GM23248 (cell line): ENCODE measurements at places on chromosomes 1 and 21. TPM values are rescaled to one million over a fixed set of nuclear protein-coding genes. Genes with fewer than 3 reads are reported as not detected.

GRCh38 chr1:161864577-161864976, 98.5 kb downstream of the ATF6 start:
- DNase-seq = peak; percentile 51

DNA sequence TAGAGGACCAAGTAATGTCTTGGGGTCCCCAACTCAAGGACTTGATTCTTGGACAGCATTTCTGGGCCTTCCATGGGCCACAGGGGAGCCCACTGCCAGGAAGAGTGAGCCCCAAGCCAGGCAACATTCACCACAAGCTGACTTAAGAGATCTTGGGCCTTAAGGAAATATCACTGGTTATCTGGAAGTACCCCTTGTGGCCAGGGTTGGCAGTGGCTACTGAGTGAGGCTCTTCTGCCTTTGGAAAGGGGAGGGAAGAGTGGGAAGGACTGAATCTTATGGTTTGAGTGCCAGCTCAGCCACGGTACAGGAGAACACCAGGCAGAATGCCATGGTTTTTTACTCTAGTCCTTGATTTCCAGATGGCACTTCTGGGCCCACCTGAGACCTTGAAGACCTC, 228.9 kb upstream of the RGS18 start:
- DNase-seq = no peak

GRCh38 chr1:25543425-25544242, at the start of gene LDLRAP1:
Gene LDLRAP1 (plus strand): TSS chr1:25543606. CDS start chr1:25543699, 93 bp downstream.
- peak; percentile 87 for DNase-seq

DNA sequence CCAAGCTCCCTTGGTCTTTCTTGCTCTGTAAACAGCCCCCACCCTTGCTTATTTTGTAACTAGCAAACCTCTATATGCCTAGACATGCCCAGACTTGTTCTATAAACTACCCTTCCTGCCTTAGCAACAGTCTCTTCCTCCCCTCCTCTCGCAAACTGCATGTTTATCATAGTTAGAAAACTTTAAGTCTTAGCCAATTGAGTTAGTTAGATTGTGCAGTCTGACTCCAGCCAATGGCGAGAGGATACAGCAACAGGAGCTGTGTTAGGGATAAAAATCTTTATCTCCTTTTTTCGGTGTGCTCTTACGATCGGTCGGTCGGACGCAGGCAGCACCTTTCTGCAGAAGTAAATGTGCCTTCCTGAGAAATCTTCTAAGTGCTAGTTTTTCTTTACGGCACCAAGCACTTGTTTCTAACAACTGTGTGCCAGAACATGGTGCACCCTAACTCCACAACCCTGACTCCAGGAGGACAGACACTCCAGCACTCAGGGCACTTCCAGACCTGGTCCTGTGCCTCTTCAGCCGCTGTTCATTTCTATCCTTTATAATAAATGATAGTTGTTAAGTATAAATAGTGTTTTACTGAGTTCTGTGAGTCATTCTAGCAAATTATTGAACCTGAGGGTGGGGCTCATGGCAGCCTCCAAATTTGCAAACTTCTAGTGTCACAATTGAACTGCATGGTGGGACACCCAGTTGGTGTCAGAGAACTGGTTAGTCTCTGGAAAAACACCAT, 25.7 kb upstream of the GNG4 start:
- no peak for DNase-seq

GRCh38 chr1:196034080-196034706, 574.0 kb downstream of the KCNT2 start:
- DNase-seq = peak; percentile 3

- DNase-seq = peak; percentile 70
Measured at GRCh38 chr1:231407547-231408396, 14.3 kb downstream of the EGLN1 start.

DNA sequence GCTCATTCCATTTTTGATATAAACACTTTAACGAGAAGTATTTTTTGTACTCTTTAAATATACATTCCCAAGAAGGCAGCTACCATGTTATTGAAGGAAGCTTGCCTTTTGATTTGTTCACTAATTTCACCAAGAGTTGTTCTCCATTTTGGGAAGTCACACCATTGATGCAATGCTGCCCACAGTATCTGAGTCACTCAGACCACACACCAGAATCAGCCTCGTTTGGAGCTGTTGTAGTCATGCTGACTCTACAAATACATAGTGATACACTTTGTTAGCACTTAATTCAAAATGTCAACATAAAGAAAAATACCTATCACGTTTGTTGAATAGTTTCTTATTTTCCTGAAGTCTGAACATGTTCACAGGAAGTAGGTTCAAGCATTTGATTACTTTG, 78.7 kb downstream of the PAPPA2 start:
- DNase-seq = peak; percentile 72

DNA sequence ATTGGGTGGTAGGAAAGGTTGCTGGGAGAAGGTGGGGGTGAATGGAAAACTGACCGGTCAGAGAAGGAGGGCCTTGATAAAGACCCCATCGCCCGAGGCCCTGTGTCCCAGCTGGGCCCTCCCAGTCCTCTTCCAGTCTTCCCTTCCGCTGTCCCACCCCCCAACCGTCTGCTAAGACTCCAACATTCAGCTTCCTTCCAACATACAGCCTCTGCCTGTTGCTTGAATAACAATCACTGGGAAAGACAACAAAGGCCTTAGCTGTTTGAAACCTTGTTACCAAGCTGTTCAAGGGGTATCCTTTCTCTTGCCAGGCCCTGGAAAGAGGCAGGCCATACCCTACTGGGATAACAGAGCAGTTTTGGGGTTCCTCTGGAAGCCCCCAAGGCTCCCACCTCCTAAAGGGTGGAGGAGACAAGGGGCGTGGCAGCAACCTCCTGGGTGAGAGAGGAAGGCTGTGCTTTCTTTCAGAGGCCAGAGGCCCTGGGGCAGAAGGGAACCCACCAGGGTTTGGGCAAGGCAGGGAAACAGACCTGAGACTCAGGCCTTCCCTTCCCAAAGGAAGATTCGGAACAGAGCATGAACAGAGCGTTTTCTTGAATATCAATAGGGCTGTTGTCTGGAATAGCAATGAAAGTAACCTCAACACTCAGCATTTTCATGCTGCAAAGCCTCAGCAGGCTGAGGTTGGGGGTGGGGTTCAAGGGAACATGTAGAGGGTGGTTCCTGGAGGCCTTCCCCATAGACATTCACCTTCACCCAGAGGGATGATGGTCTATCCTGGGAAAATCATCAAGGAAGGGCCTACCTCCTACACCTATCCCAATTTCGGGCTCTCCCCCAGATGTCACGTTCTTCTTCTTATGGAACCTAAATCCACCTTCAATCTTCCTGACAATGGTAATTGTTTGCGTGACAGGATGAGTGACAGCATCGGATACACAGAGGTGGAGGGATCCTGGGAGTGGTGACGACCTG, 4.1 kb downstream of the ETNK2 start:
- DNase-seq = no peak

DNA sequence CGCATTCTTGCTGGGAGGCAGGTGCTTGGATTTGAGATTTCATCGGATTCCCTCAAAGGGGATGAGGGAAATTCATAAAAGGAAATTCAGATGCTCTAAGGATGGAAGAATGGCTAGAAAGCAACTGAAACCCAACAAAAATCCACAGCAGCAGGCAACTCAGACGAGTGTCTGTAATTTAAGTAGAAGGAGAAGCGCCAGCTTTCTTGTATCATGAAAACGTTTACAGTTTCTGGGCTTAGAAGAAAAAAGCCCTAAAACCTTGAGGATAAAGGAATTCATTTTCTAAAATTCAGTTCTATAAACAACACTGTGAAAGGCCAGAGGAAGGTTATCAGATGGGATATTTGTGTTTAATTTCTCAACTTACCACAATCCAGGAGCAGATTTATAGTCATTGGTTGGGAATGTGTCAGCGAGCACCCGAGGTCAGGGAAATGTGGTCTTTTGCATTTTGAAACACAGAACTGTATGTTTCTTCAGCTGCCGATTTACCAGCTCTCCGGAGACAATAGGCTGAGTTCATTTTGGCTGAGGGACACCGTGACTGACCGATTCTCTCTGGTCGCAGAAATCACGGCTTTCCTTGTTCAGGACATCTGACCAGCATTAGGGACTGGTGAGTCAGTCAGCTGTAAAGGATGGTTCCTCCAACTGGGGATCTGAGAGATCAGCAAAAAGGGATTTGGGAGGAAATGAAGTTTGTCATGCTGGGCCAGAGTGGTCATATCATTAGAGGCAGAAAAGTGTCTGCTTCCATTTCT, 111.6 kb upstream of the ERRFI1 start:
- peak; percentile 86 for DNase-seq

- DNase-seq = no peak
Measured at GRCh38 chr1:228206582-228207351, 1.1 kb upstream of the OBSCN start.

DNA sequence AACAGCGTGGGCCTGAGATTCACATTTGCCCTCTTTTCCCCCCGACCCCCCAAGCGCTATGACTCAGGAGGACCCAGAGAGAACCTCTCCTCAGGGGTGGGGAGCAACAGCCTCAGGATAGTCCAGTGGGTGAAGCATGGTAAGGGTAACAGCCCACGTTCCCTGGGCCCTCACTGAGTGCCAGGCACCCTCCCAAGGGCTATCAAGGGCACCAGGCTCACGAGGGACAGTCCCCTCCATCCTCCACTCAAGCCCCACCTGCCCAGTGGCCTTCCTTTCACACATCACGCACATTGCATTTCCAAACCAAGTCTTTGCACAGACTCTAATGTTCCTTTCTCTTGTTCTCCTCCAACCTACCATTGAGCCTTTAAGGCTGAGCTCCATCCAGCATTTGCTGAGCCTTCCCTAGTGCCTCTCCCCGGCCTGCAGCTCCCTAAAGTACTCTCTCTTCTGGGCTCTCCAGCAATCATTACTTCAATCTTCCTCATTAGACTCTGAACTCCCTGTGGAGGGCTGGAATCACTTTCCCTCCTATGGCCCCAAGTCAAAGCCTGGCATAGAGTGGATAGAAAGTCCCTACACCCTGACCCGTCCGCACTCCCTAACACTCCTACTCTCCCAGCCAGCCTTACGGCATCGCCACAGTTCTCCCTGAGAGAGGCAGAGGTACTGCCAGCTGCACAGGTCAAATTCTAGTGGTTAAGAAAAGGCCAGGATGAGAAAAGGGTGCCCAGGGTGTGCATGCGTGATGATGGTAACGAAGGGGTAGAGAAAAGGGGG, 1.0 kb downstream of the AKR7A2 start:
- peak; percentile 61 for DNase-seq

- no peak for DNase-seq
Measured at GRCh38 chr1:115830963-115831362, 10.0 kb downstream of the NHLH2 start.

DNA sequence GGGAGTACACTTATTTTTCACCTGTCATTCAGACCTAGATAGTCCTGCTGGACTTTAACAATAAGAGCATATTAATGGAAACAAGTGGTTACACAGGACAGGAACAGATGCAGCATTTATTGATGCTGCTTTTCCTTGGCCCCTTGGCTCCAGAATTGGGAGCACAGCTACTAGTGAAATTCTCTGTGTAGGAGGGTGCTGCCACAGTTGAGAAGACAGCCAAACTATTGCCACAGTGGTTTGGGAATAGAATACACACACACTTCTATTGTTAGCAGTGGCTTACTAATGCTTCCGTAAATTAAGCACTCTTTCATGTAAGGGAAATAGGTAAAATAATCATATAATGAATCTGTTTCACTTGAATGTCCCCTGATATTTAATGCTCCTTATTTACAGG, 105.3 kb upstream of the TENT5C start:
- DNase-seq = no peak

- no peak for DNase-seq
Measured at GRCh38 chr1:191256917-191257316, 779.3 kb upstream of the BRINP3 start.

DNA sequence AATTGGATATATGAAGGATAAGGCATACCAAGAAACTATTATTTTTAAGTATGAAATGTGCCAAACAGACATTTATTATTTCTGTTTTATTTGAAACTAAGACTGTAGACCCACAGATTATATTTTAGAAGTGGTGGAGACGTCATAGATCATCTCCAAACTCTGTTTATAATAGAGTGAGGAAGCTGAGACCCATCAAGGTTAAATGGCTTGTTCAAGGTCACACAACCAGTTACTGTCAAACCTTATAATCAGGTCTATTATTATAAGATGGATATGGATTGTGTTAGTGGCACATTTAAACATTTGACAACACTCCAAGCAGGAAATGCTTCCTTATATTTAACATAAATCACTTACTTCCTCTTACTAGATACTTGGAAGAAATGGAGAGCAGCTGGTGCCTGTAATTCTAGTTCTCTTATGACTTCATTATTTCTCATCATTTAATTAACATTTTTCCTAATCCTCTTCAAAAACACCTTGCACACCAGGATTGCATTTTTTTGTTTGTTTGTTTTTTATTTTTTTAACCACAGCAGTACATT, 117.0 kb downstream of the NEK7 start:
- DNase-seq = no peak

DNA sequence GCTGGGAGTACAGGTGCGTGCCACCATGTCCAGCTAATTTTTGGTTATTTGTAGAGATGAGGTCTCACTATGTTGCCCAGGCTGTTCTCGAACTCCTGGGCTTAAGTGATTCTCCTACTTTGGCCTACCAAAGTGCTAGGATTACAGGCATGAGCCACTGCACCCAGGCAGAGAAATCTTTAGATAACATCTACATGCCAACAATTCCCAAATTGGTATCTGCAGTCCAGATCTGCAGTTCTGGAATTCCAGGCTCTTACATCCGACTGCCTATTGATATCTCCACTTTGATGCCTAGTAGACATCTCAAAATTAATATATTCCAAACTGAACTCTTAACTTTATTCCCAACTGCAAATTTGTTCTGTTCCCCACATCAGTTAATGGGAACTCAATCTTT, 23.3 kb downstream of the INAVA start:
- DNase-seq = no peak

FCRL5 gene
- total RNA-seq = not detected in 2 replicates

GPR153 gene
- 8.0 and 8.6 TPM in 2 replicates for total RNA-seq

FCN3 gene
- not detected in 2 replicates for total RNA-seq

TMEM269 gene
- total RNA-seq = not detected in 2 replicates

COL18A1 gene
- 24.2 and 30.5 TPM in 2 replicates for total RNA-seq
